HT1080 (cell line): ENCODE measurements at places on chromosomes 2 and 18. TPM values are rescaled to one million over a fixed set of nuclear protein-coding genes. Genes with fewer than 3 reads are reported as not detected.

DNA sequence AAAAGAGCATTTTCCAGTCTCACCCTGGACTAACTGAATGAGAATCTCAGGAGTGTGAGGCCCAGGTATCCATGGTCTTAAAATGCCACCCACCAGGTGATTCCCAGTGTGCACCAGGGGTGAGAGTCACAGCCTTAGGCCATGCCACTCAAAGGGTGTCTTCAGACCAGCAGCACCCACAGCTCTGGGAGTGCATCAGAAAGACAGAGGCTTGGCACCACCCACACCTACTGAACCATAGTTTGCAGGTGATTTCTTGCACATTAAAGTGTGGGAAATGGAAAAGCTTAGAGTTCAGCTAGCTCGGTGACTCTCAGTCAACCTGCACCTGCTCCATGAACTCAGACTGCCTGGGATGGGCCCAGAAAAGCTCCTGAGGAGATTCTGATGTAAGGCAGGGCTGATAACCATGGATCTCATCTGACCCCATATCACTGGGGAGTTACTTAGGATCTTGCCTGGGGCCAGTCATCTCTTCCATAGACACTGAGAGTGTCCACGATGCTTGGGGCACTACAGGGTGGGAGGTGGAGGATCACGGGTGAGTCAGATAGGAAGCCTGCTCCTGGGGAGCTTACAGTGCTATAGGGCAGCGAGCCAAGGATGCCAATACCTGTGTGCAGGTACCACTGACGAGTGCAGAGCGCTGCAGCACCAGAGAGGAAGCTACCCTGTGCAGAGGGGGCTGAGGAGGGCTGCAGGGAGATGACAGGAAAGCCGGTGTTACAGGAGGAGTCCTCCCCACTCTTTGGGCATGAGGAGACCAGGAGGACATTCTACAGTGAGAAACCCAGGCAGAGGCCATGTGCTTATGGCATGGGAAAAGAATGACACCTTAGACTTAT, 4.6 kb downstream of the IL37 start:
- no peak for DNase-seq

- no peak for DNase-seq
Measured at GRCh38 chr2:226971084-226971483, 135.2 kb downstream of the RHBDD1 start.

- DNase-seq, result peak; percentile 87
Measured at GRCh38 chr2:52658598-52658997, 1109.0 kb upstream of the CHAC2 start.

ALK gene
- 0.06 TPM in 1 of 2 replicates, not detected in the other for total RNA-seq

DCC gene
- 14.1 and 15.7 TPM in 2 replicates for total RNA-seq

RSAD2 gene
- total RNA-seq, result not detected in 2 replicates

CREG2 gene
- 7.0 and 7.1 TPM in 2 replicates for total RNA-seq

ADD2 gene
- total RNA-seq, result 39.3 and 79.9 TPM in 2 replicates

NTSR2 gene
- total RNA-seq, result not detected in 2 replicates
